Activated CD4-positive, alpha-beta T cell treated with anti-CD3 and anti-CD28 coated beads, Interleukin-2, amount 50 U/mL, for 4 hours (primary cell): ENCODE measurements at places on chromosomes 11 and 22.
A peak's percentile ranks its signal among the peaks of the same experiment; 100 is the strongest.

GRCh38 chr22:48919851-48920589, 907.7 kb downstream of the BRD1 start:
- no peak for DNase-seq

DNA sequence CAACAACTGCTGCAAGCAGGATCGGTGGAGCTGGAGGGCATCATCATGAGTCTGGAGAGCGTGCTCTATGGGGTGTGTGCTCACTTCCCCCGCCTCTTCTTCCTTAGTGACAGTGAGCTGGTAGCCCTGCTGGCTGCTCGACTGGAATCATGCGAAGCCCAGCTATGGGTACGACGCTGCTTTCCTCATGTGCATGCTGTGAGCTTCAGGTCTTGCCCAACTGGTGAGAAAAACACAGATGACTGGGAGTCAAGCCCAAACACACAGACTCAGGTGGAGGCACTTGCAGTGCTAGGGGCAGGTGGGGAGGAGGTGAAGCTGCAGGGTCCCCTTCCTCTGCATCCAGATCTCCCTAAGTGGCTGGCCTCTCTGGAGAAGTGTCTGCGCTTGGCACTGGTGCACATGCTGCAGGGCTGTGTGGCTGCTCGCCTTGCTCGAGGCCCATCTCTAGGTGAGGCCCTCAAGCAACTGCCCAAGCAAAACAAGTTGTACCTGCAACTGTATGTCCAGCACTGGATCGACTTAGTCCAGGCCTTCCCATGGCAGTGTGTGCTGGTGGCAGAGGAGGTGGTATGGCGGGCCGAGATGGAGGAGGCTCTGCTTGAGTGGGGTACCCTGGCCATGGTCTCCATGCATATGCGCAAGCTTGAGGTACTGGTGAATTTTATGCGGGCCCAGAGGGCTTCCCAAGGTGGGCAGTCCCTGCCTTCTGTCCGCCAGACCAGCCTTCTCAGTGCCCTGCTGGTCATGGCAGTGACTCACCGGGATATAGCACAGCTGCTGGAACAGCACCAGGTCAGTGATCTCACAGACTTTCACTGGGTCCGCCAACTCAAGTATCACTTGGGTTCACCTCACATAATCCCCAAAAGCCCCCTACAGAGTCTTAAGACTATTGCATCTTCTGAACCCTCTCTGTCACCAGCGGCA, 48.1 kb downstream of the DNHD1 start:
- no peak for DNase-seq

GRCh38 chr11:3091081-3091845, 34.0 kb upstream of the CARS1 start:
- no peak for DNase-seq

GRCh38 chr22:25536589-25536988, 27.9 kb upstream of the GRK3 start:
- DNase-seq, result no peak

DNA sequence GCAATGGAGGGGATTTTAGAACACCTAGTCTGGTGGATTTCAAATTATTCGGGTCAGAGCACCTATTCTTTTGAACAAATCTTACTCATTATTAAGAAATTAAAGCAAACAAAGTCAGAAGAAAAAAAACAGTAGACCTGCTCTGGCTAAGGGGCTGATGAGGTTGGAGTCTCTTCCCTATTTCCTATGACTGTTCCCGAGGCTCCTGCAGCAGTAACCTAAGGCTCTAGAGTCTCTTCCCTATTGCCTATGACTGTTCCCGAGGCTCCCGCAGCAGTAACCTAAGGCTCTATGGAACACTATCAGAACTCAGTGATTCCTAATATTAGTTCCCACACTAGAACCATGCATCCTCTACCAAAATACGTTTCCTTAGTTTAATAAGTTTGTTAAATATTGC, 607.9 kb downstream of the NTM start:
- DNase-seq, result no peak

DNA sequence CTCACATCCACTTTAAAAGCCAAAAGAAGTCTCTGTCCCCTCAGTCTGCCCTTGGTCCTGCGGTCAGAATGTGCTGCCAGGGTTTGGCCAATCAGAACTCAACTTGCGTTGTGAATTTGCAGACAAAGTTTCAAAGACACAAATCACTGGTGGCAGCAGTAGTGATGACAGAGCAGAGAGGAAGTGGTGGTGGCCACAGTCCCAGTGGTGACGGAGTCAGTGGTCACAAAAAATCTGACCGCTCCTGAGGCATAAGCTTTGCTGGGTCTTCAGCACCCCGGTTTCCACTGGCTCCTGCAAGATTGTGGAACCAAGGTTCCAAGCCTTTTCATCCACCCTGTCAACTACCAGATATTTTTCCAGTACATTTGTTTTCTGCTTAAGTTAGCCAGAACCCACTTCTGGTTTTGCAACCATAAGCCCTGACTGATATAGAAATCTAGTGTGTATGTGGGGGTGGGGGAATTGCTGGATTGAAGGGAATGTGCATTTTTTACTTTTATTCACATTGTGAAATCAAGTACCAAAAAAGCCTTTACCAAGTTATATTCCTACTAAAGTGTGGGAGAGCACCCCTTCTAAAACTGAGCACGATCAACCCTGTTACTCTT, 112.3 kb downstream of the TMPRSS5 start:
- no peak for DNase-seq

DNA sequence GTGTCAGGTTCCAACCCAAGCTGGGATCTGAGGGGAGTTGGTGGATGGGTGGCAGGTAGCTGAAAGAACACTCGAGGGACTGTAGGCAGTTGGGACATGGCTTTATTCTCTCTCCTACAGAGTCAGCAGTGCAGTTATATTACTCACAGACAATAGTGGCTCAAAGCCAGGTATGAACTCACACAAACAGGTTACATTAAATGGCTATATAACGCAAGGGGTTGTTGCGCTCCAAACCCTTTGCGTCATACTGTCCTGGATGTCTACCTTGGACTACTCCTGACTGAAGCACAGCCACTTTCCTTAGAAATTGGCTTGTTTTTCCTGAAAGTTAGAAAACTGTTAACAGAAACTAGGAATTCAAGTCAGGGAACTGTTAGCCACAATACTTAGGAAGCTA, 66.4 kb upstream of the OR4B1 start:
- no peak for DNase-seq

DNA sequence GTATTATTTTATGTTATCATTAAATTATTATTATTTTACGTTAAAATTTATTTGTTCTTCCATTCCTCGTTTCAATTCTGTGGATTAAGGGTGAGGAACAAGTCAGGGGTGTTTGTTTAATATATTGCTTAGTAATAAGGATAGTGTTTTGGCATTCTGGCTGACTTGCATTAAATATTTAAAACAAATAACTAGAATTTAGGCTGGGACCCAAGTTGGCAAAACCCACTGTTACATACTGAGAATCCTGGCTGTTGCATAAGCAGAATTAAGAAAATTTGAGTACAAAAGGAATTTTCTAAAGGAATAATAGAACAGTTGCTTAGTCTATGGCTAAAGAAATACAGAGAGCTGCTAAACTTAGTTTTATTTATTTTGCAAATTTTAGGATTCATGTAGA, 196.4 kb downstream of the GUCY1A2 start:
- DNase-seq, result no peak

DNA sequence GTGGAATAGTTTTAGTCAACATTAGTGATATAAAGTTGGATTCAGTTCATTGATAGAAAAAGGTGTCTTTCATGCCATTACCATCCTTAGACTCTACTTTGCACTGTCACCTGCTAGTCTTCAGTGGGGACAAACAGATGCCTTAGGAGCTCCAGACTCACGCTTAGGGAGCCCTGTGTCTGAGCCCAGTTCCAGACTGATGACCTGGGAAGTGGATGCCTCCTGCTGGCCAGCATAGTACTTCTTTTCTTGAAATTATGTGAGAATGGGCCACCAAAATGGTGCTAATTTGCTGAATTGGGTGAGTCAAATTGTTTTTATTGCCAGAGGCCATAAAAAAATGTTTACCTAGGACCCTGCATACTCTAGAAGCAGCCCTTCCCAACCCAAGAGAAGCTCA, 53.9 kb downstream of the NOX4 start:
- no peak for DNase-seq

- no peak for DNase-seq
These were observed 441.8 kb downstream of the TBC1D22A start for GRCh38 chr22:47204002-47204979.

DNA sequence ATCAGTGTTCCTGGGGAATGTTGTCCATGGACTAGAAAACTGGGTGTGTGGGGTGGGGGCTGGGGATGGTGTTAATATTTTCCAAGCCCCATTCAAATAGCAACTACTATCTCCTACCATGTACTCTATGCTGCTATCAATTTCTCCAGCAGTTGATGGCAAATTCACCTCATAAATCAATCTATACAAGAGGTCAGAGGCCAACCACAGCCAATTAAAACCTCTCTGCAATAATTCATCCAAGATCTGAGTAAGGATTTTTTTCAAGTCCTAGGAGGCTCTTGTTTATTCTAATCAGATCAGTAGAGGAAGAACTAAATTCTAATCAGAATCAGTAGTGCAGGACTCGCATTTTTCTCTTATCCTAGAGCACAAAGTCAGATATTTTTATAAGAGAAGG, 73.4 kb upstream of the WT1 start:
- DNase-seq, result no peak

DNA sequence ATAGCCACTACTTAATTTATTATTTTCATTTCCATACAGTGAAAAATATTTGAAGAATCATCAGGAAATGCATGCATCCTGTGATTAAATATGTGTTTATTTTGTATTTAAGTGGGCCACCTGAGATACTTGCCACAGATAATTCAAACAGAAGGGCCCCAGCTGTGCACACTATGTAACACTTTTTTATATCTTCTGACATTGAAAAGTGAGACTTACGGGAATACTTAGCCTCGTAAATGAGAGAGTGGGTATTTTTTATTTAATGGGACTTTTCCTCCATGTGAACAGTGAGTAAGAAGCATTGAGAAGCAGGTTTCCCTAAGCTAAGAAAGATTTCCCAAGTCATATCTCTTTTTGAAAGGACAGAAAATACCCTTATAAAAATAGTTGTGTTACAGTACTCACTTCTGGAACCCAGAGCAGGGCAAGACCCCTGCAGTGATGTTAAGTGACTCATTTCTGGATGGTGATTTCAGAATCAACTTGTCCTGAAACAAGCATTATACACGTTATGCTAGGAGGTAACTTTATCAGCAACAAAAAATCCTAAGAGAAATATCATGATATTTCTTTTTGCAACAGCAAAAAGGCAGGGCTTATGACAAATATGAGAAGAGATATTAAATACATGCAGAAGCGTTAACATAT, 478.1 kb upstream of the CHORDC1 start:
- no peak for DNase-seq

GRCh38 chr11:117083011-117083935, 15.0 kb downstream of the SIK3 start:
- DNase-seq, result no peak

DNA sequence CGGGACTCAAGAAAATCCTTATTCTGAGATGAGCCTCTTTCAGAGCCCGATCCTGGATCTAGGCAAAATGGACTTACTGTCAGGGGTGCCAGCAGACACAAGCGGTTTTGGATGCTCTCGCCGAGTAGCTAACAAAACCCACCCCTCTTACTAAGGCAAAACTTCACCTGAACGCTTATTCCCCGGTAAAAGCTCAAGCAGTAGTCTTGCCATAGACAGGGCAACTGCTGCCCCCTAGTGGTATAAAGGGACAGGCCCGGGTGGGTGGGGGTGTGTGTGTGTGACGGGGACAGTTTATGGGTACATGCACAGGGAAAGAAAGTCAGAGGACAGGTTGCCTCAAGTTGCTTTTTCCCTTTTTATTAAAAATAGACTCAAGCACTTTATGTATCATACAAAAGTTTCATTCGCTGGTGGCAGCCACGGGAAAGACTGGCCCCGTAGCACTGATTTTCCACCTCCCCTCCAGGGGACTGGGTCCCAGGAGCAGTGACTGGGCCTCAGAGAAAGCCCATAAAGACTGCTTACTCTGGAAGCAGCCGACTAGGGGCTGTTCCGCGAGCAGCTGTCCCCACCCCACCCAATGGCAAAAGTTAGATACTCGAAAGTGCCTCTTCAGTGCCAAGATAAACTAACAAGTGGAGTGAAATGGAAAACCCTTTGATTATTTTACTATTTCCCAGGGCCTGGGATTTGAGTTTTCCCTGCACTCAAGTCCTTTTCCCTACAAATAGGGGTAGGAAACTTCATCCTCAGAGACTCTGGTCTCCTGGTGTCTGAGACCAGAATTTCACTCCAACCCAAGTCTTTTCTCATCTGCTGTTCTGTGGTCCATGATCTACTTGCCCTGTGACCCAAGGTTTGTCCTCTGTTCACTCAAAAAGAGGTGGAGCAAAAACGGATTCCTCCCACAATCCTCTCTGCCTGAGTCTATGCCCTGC, 4.7 kb downstream of the YPEL4 start:
- peak; percentile 87 for DNase-seq

DNA sequence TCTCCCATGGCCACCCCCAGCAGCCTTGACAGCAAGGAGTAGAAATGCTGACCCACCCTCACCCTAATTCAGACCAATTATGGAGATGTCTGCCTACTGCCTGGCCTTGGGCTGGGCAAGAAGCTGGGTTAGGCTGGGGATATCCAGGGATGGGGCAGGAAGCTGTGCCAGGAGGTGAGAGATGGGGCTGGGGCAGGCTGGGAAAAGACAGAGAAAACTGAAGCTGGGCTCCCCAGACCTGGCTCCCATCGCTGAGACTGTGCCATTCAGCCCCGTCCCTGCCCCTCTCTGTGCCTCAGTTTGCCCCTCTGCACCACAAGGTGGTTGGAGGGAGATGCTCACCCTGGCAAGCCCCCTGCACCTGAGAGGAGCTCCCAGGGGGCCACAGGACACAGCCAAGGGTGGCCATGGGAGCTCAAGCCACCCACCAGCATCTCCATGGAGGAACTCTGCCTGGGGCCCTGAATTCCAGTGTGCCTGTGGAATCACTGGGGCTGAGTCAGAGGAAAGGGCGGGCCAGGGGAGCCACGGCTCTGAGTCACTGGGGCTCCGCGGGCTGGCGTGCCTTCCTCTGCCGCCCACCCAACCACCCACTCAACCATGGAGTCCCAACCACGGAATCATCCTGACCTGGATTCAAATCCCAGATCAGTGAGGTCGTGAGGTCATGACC, 6.0 kb upstream of the CARD10 start:
- peak; percentile 30 for DNase-seq

- DNase-seq, result no peak
These were observed 126.3 kb downstream of the ADAMTS15 start for GRCh38 chr11:130574740-130575139.

DNA sequence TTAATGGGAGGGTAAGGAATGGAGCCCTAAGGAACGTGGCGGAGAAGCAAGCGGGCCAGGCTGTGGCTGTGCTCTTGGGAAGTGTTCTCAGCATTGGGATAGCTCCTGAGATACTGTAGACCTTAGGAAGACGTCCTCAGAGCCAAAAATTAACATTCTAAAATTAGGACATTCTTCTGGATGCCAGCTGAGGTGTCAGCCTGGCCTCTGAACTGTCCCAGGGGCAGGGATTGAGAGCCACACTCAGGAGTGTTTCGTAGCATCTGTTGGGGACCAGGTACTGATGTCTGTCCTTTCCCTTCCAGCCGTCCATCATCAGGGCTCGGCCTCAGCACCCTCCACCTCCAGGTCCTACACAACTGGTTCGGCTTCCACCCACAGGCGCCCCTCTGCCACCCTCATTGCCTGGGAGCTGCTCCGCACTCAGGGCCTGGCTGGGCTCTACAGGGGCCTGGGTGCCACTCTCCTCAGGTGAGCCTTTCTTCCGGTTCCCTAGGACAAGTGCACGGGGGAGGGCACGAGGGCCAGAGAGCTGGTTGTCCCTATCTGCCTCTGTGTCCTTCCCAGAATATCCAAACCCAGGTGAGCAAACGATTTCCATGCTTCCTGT, 23.6 kb downstream of the SLC25A18 start:
- DNase-seq, result no peak
